ENCODE measurements at places on chromosomes 6 and 20.

DNA sequence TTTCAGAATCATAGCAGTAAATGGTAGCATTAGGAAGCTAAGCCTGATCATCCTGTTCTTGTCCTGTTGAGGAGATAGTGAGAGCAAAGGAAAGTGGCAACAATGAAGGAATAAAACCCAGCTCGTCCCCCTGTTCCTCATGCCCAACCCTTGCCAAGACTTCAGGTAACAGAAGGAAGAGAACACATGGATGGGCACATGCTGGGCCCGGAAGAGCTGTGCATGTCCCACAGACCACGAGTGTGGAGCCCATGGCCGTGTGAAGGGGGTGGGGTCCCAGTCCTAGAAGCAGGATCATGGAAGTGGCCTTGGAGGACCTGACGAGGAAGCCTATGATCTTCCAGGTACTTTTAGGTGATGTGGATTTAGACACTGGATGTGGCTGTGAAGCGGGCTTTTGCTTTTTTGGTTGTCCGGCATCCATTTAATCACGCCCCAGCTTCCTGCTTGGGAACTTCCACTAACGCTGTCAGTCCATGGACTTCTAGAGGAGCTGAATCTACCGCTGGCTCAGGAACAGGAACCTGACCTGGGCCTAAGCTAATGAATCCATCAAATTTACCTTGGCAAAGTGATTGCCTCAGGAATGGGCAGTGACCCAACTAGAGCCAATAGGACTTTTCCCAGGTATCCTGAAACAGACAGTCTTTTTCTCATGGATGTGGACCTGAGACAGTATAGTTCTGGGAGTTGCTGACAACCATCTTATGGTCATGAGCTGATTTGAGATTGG, 79.3 kb upstream of the ARMC2 start:
- no peak for DNase-seq

DNA sequence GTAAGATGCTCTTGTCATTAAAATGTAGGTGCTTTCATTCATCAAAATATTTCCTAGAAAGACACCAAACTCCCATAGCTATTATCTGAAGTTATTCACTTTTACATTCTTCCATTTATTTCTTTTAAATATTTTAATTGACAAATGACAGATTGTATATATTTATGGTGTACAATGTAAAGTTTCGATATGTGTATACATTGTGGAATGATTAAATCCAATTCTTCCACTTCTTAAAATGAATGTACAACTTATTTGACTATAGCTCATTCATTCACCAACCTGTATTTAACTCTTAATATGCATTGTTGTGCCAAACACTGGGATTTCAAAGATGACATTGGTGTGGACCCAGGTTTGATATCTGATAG, 41.0 kb downstream of the CCN2 start:
- DNase-seq, result no peak

DNA sequence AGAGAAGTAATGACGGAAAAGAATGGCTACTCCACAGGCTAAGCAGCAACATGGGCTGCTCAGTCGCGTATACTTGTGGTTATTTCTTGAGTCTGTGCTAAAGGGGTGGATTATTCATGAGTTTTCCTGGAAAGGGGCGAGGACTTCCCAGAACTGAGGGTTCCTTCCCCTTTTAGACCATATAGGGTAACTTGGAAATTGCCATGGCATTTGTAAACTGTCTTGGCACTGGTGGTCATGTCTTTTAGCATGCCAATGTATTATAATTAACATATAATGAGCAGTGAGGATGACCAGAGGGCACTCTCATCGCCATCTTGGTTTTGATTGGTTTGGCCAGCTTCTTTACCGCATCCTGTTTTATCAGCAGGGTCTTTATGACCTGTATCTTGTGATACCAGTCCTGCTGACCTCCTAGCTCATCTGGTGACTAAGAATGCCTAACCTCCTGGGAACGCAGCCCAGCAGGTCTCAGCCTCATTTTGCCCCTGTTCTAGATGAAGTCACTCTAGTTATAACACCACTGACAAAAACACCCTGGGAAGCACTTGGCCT, 11.4 kb downstream of the LBP start:
- no peak for DNase-seq

DNA sequence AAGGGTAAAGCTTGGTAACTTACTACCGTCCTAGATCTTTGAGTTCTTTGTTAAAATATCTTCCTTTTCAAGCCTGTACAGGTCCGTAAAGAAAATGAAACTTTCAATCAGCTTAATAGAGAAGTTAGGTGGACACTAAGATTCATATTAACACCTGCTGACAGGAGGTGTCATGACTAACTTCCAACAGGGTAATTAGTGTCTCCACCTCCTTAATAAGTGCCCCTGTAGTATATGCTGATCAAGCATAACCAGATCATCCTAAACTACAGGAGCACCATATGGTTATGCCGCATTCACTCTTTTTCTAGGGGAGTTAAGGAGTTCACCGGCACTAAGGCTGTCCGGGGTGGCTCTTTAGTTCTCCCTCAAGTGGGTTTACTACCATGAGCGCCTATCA, 23.9 kb upstream of the RALGAPA2 start:
- no peak for DNase-seq

GRCh38 chr20:58073945-58074856, 154.3 kb downstream of the ANKRD60 start:
- no peak for DNase-seq

DNA sequence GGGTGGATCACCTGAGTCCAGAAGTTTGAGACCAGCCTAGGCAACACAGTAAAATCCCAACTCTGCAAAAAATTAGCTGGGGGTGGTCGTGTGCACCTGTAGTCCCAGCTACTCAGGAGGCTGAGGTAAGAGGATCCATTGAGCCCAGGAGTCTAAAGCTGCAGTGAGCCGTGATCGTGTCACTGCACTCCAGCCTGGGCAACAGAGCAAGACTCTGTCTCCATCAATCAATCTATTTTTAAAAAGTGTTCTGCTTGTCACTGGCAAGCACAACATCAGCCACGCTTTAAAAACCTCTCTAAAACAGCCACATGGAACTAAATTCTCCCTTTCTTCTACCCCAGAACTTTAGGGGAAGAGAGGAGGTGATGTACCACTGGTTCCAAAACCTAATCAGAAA, 131.6 kb upstream of the RREB1 start:
- DNase-seq, result no peak

GRCh38 chr20:61287583-61288275, 35.7 kb downstream of the CDH4 start:
- no peak for DNase-seq

GRCh38 chr6:139927236-139927635, 552.8 kb upstream of the CITED2 start:
- no peak for DNase-seq

DNA sequence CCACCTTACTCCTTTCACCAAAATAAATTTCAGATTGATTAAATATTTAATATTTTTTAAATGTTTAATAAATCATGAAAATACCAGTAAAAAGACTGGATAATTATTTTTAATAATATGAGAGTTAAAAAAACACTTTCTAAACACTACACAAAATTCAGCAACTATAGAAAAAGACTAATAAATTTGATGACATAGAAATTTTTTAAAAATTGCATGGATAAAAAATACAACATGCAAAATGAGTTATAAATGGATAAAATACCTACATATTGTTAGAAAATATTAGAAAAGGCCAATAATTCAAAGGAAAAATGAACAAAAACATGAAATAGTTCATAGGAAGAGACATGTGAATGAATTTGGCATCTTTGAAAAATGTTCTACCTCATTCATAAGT, 101.0 kb upstream of the EDN1 start:
- DNase-seq, result no peak

- peak; percentile 98 for DNase-seq
Observed at GRCh38 chr6:54655162-54655561, 191.4 kb upstream of the FAM83B start.

DNA sequence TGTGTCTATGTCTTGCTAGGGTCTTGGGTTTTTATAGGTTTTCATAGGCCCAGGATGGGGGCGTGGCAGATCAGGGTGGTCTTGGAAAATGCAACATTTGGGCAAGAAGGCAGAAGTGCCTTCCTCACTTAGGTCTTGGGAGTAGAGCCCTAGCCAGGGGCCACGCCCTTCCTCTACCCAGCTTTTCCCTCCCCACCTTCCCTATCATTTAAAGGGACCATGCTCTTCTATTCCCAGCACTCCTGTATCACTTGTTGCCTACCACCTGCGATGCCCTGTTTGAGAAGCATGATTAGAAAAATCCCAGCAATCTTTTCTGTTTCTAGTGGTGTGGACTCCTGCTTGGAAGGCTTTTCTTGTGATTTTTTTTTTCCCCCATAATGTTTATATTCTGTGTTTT, 190.6 kb downstream of the JARID2 start:
- no peak for DNase-seq

DNA sequence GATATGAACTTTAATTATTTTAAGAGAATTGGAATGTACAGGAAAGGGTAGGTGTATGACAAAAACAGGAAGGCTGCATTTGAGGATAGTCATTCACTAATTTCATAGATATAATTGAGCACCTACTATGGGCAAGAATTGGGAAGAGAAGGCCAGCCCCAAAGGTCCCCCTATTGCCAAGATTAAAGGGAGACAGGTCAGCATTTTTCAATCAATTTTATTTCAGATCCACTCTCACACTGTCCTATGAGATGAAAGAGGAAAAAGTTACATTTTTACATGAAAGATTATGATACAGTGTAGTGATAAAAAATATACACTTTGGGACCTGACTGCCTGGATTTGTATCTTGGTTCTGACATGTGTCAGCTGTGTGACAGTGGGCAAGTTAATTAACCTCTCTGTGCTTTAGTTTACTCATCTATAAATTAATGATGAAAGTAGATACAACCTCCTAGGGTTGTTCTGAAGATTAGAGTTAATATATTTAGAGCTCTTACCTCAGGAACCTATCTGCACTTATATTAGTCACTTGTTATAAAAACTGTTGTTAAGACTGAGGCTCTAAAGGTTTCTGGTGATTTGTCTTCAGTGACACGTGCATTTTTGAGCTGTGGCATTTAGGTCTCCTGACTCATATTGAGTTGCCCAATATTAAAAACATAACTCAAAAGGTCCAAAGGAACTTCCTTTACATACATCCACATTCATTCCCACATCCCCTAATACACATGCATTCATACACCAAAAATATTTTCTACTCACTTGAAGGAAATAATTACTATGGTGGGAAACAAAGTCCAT, 45.7 kb downstream of the SCGN start:
- no peak for DNase-seq

DNA sequence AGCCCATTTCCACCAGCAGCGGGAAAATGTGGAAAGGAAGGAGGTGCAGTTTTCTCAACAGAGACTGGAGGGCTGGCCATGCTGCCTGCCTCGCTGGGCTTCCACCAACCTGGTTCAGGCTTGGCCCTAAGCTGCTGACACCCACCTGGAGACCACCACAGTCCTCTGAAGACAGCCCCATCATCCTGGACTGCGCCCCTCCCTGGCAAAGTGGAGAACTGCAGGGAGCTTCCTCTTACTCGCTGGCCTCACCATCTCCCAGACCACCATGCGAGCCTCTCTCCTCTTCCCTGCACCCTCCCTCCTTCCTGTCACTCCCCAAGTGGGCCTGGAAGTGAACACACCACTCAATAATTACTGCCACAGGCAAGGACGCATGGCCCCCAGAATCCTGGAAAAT, 71.5 kb downstream of the PSMG4 start:
- no peak for DNase-seq

DNA sequence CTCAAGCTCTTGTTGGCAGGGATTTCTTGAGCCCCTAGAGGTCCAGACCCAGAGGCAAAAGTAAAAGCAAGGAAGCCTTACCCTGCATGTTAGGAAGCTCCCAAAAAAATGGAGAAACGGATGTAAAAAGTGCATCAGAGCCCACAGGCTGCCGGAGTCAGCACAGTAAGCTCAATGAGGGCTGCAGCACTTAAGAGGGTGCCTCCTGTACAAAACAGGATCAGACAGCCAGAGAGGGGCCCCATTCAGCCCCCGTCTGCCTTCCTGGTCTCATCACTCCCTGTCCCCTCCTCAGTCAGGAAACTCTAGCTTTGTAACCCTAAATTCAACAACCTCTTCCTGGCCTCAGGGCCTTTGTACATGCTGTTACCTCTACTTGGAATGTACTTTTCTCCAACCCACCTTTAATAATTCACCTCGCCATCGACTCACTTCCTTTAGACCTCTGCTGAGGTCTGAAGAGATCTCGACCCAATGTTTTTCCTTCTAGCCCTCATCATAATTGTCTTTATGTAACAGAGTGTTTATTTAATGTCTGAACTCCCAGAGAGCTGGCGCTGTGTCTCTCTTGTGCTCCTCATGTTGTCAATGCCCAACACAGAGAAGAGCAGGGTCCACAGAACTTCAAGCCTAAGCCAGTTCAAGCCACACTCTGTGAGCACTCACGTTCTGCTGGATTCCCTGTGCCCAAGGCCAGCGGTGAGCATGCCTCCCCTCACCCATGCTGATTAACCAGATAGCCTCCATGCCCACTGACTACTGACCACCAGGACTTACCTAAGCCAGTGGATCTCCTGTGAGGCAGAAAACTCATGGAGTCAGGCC, 2.8 kb upstream of the PLCG1 start:
- DNase-seq, result no peak

DNA sequence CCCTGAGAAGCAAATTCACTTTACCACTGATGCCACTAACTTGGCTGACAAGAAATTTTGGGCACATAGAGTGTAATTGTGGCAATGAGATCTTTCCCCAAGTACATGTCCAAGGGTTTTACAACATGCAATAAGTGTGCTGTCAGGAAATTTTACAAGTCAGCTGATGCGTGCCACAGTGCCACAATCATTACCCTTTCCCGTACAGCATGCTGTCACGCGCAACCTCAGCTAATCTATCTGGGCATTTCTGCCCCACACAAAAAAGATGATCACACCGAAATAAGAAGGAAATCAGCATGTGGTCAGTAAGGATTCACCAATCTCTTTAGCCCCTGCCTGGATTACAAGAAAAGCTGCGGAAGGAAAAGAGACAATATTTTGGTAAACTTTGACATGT, 163.6 kb upstream of the PREP start:
- no peak for DNase-seq

- no peak for DNase-seq
Observed at GRCh38 chr6:157811137-157811475, 11.9 kb upstream of the SNX9 start.

- no peak for DNase-seq
Observed at GRCh38 chr6:139483079-139483478, 108.6 kb upstream of the CITED2 start.

- DNase-seq, result no peak
Observed at GRCh38 chr6:110652520-110652919, 162.7 kb downstream of the CDK19 start.

DNA sequence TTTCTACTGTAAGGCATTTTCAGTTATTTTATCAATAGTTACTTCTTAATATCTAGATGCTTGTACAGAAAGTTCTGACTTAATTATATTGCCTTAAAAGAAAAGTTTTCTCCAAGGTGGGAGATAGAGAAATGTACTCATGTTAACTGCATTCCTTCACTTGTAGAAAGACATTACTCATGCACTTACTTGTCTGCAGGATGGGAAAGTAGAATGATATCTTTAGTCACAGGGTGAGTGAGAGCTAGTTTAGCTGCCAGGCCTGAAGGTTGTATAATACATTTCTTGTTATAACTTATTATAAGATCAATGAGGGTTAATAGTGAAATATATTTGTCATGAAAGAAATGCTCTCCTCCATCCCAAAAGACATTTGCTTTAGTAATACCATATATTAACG, 92.1 kb downstream of the CRYBG1 start:
- no peak for DNase-seq

- peak; percentile 80 for DNase-seq
Observed at GRCh38 chr6:18503593-18504231, 116.6 kb downstream of the RNF144B start.

Measured in DMS79 treated with DMSO at 0.1 percent for 48 hours (cell line).